Hindlimb muscle (tissue), 1 donor: ENCODE measurements at places on chromosomes 1 and 21.

GRCh38 chr1:83844546-83844945 lies 154.4 kb downstream of the TTLL7 start:
- no peak for DNase-seq

DNA sequence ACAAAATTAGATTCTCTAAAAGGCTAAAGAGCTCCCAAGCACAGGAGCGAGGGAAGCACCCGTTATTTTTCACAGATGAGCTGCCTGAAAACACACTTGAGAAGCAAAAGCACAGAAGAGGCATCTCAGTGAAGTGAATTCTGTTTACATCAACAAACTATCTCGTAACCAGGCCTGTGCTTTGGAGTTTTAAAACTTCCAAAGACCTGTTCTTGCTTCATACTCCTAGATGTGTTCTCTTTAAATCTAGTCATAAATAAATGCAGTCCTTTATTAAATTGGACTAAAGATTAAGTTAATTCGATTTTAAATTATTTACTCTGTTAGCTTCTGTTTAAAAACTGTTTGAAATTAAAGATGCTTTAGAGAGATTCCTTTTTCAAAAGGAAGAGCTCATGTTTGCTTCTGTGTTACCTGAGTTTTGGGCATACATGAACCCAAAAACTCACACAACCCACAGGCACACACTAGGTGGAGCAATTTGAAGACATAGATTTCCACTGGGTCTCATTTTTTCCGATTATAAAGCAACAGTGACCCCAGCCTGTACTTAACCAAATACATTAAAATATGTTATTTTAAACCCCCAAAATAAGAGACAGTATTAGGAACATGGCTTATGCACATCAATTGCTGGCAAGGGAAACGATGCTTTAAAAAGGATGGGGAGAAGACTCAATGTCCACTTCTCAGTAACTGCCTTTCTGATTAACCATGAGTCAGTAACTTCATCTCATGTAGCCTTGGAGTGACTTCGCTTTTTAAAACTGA lies 648.2 kb downstream of the SMYD3 start:
- no peak for DNase-seq

- peak; percentile 5 for DNase-seq
Observed at GRCh38 chr1:192954705-192955265, 104.4 kb downstream of the UCHL5 start.

DNA sequence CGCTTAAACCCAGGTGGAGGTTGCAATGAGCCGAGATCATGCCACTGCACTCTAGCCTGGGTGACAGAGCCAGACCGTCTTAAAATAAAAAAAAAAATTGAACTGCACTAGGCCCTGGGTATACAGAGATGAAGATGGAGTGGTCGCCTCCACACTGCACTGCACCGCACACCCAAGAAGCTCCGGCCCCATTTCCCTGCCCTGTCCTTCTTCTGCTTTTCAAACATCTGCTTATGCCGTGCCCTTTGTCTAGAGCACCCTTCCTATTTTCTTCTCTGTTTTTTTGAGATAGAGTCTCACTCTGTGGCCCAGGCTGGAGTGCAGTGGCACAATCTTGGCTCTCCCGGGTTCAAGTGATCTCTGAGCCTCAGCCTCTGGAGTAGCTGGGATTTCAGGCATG lies 17.4 kb downstream of the IQGAP3 start:
- DNase-seq, result no peak

DNA sequence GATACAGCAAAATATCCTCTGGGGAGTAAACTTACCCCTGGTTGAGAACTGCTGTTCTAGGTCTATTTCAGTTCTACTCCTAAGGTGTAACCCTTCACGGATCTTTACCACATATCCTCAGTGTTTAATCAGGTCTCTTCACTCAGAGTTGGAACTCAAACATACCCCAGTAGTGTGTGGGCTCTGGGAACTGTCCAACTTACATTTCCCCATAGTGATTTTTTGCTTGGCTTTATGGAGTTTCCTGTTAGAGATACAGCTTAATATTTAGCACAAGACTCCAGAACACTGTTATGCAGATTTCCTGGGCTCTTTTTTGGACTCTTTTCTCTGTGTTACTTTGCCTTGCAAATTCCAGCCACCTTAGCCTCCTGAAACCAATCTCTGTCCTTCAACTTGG lies 26.7 kb upstream of the LIN9 start:
- DNase-seq, result no peak

DNA sequence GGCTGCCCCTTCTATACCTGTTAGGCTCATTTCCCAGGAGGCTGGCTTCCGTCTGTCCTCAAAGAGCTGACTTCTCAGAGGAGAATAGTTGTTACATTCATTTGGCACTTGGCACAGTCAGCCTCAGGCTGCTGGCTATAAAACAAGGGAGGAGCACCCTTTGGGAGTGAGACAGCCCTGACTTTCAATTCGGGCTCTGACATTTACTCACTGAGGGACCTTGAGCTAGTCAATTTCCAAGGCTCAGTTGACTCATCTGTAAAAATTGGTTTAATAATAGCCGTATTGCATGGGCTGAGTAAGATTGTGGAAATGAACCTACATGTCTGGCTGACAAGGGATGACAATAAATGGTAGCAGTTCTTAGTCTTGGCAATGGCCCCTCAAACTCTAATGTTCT lies 13.7 kb downstream of the ALX3 start:
- DNase-seq, result no peak

GRCh38 chr1:41963636-41964035 lies 44.9 kb upstream of the HIVEP3 start:
- no peak for DNase-seq

DNA sequence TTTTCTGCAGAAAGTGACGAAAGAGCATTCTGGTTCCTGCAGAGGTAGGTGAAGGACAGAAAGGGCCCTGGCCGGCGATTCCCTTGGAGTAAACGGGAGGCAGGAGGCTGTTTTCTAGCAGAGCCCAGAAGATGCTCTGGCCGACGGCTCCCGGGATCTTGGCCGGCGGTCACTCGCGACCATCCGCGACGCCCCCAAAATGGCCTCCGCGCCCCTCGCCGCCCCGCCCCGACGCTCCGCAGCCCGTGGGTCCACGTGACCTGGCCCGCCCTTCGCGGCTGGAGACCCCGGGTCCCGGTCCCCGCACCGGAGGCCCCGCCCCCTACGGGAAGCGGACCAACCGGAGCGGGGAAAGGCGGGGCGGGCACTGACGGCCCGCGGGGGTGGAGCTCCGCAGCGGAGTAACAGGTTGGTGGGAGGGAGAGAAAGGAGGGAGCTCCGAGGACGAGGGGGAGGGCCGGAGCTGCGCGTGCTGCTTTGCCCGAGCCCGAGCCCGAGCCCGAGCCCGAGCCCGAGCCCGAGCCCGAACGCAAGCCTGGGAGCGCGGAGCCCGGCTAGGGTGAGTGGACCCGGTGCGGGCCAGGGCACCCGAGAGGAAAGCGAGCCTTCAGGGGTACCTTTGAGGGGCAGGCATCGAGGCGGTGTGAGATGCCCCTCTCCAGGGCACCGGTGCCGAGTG lies at the start of gene CGN:
CGN (plus strand) TSS at position 431 of the 679 bp plus-strand sequence. CDS start 7,133 bp downstream, outside the sequence.
- peak; percentile 83 for DNase-seq

DNA sequence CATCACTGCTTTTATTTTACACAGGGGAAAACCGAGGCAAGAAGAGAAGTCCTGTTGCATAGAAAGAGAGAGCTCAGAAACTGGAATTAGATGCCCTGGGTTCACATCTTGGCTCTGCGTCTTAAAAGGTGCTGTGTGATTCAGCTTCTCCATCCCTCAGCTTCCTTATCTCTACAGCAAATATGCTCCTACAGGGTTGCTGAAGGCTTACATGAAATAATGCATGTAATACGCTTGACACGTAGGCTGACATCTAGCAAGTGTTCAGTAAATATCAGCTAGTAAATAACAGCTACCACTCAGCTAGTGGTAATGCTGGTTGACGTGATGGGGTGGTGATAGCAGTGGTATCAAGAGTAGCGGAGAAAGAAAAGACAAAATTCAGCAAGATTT lies 77.1 kb upstream of the CD55 start:
- no peak for DNase-seq

GRCh38 chr1:234528074-234528865 lies 49.3 kb upstream of the TARBP1 start:
- DNase-seq, result no peak

- peak; percentile 86 for DNase-seq
Observed at GRCh38 chr1:39204441-39205081, at the start of gene MACF1. Gene MACF1 (plus strand): TSS chr1:39204695. CDS start chr1:39205023, 328 bp downstream.

DNA sequence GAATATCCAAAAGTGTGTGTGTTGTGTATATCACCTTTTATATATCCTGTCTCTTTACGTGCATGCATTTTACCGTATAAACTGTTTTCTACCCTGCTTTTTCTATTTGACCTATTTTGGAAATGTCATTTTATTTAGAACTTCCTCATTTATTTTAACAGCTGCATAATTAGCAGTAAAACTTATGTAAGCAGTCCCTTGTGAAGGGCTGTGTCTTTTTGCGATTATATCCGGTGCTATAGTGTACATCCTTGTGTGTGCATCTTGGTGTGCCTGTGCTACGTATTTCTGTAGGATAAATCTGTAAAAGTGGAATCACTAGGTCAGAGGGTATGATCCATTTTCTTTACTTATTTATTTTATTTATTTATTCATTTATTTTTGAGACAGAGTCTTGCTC lies 7.2 kb downstream of the LGALS8 start:
- DNase-seq, result no peak

GRCh38 chr1:112902221-112902620 lies 53.8 kb downstream of the SLC16A1 start:
- no peak for DNase-seq

- DNase-seq, result peak; percentile 59
Observed at GRCh38 chr1:3170561-3171453, 101.8 kb downstream of the PRDM16 start.

- DNase-seq, result no peak
Observed at GRCh38 chr1:92411511-92411910, 75.2 kb downstream of the GFI1 start.

DNA sequence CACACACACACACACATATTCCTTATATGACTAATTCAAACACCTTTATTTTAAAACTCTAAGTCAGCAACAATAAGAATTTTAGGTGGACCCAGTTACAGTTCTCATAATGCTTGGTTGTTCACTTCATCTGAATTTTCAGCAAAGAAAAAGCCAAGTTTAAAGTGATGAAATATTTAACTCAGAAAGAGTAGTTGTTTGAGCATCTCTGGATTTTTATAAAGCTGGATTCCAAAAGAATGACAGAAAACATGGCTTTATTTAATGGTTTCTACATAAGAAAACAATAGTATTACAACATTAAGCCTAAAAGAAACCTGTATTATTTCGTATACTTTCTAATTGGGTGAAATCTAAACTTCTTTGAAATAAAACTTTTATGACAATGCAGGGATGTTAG lies 54.2 kb upstream of the ADAMTS5 start:
- no peak for DNase-seq

- DNase-seq, result no peak
Observed at GRCh38 chr1:33137800-33138199, 44.0 kb downstream of the TRIM62 start.

GRCh38 chr1:30489737-30490389 lies 233.5 kb downstream of the MATN1 start:
- DNase-seq, result no peak

DNA sequence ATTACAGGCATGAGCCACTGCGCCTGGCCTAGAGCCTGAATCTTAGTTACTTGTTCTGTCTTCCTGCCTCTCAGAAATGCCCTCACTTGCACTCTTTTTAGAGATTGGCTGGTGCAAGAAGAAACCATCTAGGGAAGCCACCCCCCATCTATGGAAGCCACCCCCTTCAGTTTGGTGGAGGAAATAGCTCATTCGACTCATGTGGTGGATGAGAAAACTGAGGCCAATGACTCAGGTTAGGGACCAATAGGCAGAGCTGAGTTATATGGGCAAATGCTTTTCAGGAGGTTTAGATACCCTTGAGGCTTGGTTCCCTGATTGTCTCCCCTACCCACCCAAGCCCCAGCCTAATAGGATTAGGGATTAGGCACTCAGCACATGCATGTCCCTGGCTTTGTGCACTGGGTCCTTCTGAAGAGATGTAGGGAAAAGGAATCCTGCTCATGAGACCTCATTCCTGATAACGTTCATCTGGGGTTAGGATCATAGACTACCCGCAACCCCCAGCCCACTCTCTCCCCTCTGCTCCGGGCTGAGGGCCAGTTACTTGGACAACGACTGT lies 77.1 kb downstream of the PAX7 start:
- DNase-seq, result no peak

DNA sequence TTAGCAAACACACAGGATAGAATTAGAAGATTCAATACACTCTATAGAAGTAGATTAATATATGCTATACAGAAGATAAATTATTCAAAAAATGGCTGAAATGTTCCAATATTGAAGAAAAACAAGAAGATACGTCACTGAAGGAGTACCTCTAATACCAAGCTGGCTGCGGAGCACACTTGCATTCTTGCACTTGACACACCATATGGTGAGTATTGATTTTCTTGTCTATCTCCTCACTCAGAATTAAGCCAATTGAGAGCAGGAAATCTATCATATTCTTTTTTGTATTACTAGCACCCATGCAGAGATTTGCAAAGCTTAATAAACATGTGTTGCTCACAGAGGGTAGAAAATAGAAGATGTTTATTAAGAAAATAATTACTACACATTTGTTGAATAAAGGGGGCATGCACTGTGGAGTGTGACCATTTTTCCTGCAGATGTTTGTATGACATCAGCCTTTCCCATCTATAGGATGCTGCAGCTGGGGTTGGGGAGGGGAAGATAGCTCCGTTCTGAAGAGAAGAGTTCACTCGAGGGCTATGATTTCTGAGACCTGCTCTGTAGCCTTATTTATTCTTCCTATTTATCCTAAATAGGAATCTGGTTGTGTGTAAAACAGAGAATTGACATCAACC lies 318.1 kb downstream of the HHIPL2 start:
- DNase-seq, result no peak

- peak; percentile 26 for DNase-seq
Observed at GRCh38 chr1:180881806-180882509, 30.7 kb upstream of the KIAA1614 start.

DNA sequence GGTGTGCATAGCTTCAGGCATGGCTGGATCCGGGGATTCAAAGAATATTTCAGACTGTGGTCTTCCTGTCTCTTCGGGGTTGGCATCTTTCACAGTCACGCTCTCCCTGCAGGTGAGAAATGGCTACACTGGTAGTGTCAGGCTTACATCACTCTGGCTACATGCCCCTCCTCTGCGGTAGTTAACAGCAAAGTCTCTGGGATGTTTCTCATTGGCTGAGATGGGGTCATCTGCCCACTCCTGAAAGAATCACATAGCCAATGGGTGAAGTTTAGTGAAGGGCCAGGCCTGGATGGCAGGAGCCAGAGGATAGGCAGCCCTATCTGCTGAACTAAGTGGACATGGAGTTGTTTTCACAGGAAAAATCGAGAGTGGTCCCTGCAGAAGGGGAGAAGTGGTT lies 356.5 kb downstream of the MATN1 start:
- DNase-seq, result no peak
